ENCODE measurements at places on chromosomes 3 and 15.

GRCh38 chr3:52529376-52530333, 4.0 kb downstream of the NT5DC2 start:
- no peak for DNase-seq

DNA sequence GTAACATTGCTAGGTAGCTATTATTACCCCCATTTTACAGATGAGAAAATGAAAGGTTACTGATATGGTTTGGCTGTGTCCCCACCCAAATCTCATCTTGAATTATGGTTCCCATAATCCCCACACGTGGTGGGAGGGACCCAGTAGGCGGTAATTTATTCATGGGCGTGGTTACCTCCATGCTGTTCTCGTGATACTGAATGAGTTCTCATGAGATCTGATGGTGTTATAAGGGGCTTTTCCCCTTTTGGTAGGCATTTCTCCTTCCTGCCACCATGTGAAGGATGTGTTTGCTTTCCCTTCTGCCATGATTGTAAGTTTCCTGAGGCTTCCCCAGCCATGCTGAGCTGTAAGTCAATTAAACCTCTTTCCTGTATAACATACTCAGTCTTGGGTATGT, 252.1 kb downstream of the OPA1 start:
- no peak for DNase-seq

GRCh38 chr3:183360971-183361624, 67.3 kb downstream of the MCF2L2 start:
- DNase-seq = no peak

DNA sequence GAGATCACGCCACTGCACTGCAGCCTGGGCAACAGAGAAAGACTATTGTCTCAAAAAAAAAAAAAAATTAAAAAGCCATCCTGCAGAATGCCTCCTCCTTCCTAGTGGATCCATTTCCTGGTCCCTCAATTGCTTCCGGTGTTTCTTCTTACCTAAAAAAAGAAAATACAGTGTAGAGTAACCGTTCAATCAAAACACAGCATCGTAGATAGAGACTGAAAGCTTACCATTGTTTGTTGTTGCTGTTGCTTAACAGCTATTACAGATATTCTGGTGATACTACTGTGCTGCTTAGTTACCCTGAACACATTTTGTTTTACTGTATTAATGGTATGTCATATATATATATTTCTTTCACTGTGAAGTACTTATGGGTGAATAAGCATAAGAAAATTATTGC, 105.5 kb upstream of the LRRFIP2 start:
- no peak for DNase-seq

- DNase-seq = no peak
Observed at GRCh38 chr15:73598530-73599160, 34.5 kb downstream of the NPTN start.

GRCh38 chr15:59206623-59207183, at the start of gene LDHAL6B:
LDHAL6B (plus strand) TSS chr15:59206843; CDS start chr15:59206941, 98 bp downstream.
- no peak for DNase-seq

- no peak for DNase-seq
Observed at GRCh38 chr15:59995568-59996297, 8.4 kb upstream of the FOXB1 start.

- DNase-seq = no peak
Observed at GRCh38 chr3:15267502-15267901, 61.5 kb downstream of the CAPN7 start.

DNA sequence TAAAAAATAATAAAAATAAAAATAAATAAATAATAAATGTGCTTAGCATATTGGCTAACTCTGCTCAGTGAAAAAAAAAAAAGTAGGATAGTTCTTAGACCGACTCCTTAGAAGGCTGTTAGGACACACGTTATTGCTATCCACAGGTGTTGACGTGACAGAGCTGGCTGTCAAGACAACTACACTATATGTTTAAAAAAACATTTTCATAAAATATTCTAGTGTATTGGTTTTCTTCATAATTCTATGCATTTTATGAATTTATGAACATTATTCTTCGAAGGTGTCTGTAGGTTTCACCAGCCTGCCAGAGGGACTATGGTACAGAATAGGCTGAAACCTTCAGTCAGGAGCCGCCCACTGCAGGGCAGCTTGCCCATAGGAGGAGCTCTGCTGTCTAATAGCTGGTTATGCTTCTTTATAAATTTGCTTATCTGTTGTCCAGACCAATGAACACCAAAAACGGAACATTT, 9.2 kb downstream of the TM4SF1 start:
- DNase-seq = no peak
